GM12864 (cell line): ENCODE measurements at places on chromosomes 3 and 15.
A peak's percentile ranks its signal among the peaks of the same experiment; 100 is the strongest.

- DNase-seq: no peak
Observed at GRCh38 chr3:24945563-24945962, 450.9 kb upstream of the THRB start.

- DNase-seq: no peak
Observed at GRCh38 chr3:10160346-10160745, 4.4 kb upstream of the IRAK2 start.

- DNase-seq: no peak
Observed at GRCh38 chr3:126355777-126356372, 1.3 kb downstream of the KLF15 start.

GRCh38 chr15:79942741-79943481 is 28.1 kb downstream of the BCL2A1 start:
- no peak for DNase-seq

DNA sequence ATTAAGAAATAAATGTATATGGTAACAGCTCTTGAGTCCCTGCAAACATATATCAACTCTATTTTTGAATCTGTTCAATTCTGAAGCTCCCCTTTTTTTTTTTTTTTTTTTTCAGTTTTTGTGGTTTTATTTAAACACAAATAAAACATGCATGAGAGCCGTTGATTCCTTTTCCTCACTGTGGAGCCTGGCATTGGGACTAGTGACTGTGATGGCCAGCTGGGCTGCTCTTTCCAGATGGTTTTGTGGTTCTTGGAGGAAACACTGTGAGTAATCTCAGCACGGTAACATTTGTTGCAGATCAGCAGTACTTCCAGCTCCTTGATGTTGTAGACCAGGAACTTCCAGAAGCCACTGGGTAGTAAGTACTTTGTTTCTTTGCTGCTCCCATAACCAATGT is 15.9 kb downstream of the EMC7 start:
- DNase-seq: no peak

DNA sequence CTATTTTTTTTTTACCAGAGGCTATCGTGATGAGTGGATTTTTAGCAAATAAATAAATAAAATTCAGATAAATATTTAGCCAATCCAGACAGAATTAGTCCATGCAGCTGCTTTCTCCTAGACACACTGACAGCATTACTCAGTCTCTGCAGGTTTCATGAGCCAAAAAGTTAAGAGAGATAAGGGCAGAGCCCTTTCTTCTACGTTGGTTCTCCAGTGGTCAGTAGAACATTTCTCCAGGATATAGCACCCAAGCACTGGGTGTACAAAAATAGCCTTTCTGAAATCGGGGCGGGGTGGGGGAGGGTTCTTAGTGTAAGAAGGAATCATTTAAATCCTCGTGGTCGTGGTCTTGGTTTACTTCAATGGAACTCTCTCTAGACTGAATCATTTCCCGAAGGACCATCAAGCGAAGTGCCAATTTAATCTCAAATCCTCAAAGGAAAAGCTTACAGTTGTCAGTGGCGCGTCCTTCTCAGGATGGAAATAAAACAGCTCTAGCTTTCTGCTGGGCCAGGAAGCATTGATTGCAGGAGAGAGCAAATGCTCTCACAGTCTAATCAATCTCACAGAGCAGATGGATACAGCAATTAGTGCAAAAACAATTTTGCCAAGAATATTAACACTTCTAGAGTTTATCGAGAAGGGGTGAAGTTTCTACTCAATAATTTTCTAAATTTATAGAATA is 86.2 kb downstream of the SATB1 start:
- DNase-seq: no peak

GRCh38 chr15:85646538-85647091 is 148.1 kb downstream of the KLHL25 start:
- peak; percentile 42 for DNase-seq

DNA sequence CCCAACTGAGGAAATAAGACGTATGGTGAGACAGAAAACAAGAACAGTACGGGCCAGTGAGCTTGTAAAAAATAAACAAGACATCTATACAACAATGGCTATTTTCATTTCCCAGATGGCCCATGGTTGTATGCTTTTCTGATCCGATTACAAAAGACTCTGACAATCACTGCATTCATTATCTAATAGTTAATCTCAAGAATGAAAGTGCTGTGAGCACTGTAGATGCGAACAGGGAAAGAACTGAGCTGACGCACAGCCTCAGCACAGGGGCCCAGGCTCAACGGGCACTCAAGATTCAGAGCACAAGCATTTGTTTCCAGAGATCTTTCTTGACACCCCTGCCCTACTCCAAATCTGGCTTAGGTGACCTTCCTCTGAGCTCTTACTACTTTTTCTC is 6.9 kb downstream of the MTMR10 start:
- no peak for DNase-seq

- no peak for DNase-seq
Observed at GRCh38 chr3:26962492-26963360, 340.2 kb downstream of the LRRC3B start.

DNA sequence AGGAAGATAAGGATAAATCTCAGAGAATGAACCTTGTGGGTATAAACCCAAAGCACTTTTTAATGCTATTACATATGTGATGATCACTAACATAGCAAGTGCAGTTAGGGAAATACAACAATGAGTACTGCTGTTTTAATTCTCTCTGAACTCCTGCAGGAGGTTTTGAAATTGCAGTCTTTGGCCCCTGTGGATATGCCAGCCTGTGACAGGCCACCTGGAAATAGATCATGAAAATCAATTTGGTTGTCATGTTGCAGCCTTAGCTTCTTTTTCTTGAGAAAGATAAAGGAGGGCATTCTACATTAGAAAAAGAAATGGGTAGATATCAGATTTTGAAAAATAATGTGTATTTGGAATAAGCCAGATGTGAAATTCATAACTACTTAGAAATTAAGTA is 103.6 kb downstream of the RSRC1 start:
- no peak for DNase-seq

GRCh38 chr15:72873379-72874233 is 90.0 kb upstream of the ADPGK start:
- no peak for DNase-seq

- DNase-seq: no peak
Observed at GRCh38 chr15:45326741-45327140, 51.6 kb downstream of the GATM start.

DNA sequence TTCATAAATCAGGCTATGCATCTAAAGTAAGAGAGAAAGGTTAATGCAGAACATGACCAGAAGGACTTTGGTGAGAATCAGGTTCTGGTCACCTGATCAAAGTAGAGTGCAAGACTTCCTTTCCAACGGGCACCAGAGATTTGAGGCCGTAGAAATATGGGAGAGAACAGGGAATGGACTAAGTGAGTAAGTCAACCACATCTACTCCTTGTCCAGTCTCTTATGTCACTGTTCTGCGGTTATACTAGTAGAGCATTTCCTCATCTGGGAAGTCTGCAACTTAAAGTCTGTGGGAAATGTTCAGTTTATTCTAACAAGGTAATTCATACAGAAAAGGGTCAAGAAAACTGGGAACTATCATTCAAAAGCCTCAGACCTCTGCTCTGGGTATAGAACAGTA is 232.8 kb downstream of the CPNE4 start:
- no peak for DNase-seq

GRCh38 chr3:153320585-153321128 is 158.6 kb downstream of the RAP2B start:
- DNase-seq: no peak

DNA sequence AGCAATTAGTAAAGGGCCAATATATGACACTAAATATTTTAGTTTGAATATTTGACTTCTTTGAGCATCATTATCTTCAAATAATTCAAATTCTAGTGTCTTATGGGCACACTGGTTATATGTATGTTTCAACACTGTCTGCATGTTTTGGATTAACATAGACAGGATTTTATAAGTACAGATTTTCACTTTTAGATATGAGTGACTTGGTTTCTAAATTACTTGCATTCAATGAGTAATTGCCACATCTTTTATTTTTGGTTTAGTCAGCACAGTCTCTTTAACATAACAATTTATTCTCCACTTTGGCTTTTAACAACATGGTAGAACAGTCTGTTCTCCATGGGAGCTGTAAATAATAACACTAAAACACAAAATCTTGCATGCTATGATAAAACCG is 674.8 kb downstream of the TBL1XR1 start:
- DNase-seq: no peak

GRCh38 chr3:171005648-171006047 is 20.9 kb downstream of the SLC2A2 start:
- no peak for DNase-seq

- no peak for DNase-seq
Observed at GRCh38 chr3:122395582-122395981, 11.6 kb downstream of the FAM162A start.
